Activated T-helper 1 cell treated with anti-CD3 and anti-CD28 coated beads, Interleukin-2, amount 50 U/mL, for 16 hours (primary cell): ENCODE measurements at places on chromosomes 13 and 19.

DNA sequence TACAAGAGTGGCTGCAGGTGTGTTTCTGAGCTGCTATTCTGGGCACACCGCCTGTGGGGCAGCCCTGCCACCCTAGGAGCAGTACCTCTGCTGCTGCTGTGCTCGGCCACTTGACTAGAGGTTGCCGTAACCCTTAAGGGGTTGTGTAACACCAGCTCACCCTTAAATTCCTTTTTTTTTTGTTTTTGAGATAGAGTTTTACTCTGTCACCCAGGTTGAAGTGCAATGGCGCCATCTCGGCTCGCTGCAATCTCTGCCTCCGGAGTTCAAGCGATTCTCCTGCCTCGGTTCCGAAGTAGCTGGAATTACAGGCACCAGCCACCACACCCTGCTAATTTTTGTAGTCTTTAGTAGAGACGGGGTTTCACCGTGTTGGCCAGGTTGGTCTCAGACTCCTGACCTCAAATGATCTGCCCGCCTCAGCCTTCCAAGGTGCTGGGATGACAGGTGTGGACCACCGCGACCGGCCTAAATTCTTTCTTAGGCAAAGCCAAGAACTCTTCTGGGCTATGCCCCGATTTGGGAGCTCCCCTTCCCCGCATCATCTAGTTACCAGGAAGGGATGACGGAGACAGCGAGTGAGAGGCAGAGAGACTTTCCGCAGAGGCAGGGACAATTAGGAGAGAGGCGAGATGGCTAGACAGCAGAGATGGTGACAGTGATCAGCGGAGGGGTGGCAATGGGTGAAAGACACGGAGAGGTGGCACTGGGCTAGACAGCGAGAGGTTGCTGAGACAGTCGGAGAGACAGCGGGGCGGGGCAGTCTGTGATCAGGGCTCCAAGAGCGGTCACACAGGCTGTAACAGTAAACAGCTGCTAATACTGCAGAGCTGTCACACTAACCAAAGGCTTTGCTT lies 4.4 kb upstream of the LILRA5 start:
- no peak for DNase-seq

DNA sequence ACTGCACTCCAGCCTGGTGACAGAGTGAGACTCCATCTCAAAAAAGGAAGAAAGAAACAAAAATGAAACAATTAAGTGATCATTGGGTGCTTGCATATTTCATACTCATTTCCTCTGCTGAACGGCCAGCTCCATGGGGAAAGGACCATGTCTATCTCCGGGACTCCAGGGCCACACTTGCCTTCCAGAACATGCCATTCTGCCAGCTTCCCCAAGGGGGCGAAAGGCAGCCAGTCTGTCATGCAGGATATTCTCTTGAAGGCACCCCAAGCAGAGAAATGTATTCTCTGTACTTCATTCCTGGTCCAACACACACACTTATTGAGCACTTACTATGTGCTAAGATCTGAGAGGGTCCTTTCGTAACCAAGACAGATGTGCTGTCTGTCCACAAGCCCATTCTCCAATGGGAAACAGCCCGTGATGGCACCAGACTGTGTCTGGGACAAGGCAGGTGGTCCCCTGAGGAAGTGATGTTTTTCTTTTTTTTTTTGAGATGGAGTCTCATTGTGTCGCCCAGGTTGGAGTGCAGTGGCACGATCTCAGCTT lies 10.2 kb upstream of the CARM1 start:
- DNase-seq: no peak

- DNase-seq: no peak
These were observed 3.2 kb downstream of the TEX30 start for GRCh38 chr13:102770435-102770834.

GRCh38 chr13:46317120-46317519 lies 69.9 kb downstream of the RUBCNL start:
- no peak for DNase-seq

DNA sequence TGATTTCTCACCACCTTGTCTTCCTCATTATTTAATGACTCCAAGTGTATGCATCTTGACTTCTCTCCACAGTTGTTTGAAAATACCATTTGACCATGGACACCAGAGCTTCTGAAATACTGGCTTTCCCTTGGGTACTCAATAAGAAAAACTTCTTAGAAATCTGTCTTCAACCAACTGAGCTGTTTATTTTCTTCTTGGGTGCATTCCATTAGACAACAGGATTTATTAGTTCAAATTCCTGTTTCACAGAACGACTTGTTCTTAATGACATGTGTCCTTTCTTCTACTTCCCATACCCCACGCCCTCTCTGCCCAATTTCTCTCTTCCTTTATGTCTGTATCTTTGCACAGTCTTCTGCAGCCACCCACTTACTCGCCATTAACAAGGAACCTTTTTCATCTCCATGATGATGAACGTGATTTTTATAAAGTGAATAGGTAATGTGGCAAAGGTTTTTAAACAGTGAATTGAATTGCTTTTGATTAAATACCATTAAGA lies 11.3 kb upstream of the ITM2B start:
- no peak for DNase-seq

DNA sequence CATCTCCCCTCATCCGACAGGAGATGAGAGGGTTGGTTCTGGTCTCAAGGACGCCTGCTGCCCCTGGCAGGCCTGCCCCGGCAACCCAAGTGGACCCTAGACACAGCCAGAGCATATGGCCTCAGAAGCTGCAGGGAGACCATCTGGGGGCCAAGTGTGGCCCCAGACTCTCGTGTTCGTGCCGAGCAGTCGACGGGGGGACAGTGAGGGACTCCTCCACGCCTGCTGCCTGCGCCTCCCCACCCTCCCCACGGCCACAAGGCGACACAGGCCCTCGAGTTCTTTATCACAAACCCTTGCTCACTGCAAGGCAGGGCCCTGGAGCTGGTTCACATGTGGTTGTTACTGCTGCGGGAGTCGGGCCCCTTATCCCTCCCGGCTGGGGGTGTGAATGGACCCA lies 9.3 kb downstream of the CAPS start:
- DNase-seq: no peak
